ENCODE measurements at places on chromosomes 11 and 22.

DNA sequence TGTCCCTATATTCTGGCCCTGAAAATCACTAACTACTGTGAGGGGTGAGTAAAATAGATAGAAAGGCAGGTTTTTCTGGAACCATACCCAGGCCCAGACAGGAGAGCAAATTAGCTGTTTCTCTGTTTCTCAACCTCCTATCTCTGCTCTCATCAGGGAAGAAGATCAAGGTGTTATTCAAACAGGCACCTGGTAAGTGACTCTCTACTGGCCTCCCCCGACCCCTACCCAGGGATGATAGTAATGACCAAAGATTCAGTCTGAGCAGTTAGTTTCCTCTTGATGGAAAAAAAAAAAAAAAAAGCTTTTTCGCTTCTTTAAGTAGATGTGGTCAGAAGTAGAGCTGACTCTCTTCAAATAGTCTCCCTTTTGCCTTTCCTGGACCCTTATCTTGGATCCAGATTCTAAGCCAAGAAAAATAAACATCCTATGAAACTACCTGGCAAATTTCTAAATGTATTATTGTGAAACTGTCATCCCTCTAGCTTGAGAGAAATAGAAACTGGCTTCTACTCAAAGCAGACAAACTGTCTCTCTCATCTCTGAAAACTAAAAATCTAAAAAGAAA, 9.9 kb downstream of the LRRC4C start:
- DNase-seq: no peak

GRCh38 chr11:97461044-97461880, 1071.4 kb downstream of the JRKL start:
- DNase-seq: no peak

- DNase-seq: no peak
Measured at GRCh38 chr11:61290905-61291690, 4.0 kb downstream of the VWCE start.

DNA sequence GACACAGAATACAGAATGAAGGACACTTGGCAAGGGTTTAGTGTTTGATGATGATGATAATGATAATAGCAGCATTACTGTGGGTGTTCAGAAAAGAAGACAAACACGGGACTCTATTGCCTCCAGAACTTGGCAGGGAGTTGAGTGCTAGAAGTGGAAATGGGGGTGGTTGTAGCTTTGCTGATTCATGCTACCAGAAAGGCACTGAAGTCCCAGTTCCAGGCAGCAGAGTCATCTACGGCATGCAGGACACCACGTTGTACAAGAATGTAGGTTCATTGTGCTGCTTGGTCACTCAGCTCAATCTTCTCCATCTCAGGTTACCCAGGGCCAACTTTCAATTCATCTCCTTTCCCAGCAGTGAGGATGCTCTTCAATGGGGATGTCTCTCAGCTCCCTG, 115.7 kb downstream of the NTM start:
- no peak for DNase-seq

DNA sequence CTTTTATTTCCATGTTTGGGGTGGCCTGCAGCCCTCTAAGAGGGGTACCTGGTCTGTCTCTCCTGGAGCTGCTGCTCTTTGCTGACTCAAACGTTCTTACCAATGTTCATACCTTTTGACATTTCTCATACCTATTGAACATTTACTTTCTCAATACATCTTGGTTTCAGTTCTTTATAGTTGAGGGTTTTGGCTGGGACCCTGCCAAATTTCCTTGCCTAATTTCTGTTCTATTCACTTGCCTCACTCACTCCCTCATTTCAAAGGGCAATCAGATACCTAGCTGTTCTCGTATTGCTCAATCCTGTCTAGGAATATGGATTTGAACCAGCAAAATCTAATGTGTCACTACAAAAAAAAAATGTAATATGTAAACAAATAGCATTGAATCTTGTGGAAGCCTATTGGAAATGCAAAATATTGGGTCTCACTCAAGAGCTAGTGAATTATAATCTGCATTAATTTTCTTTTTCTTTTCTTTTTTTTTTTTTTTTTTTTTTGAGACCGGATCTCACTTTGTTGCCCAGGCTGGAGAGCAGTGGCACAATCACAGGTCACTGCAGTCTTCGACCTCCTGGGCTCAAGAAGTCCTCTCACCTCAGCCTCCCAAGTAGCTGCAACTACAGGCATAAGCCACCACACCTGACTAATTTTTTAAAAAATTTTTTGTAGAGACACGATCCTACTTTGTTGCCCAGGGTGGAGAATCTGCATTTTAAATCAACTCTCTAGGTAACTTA, 7.5 kb downstream of the OR6M1 start:
- DNase-seq: no peak

- DNase-seq: no peak
Measured at GRCh38 chr11:91731051-91731450, 493.6 kb upstream of the FAT3 start.

- DNase-seq: no peak
Measured at GRCh38 chr22:45430871-45431270, 17.4 kb downstream of the RIBC2 start.

DNA sequence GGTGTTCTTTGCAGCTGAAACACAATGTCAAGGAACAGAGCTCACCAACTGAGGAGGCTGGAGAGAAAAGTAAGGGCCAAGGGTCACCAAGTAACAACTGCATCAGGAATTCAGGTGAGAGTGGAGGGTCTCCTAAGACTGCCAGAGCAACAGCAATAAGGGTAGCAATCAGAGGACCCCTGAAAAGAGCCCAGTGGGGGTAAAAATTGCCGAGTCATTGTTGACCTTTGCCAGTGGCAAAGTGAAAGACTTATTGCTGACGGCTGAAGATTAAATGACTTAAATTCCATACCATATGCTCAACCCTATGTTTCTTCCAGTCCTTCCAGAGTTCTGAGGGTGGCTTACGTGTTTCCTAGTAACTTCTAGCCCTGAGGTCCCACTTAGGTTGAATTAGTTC, 51.9 kb upstream of the ARHGAP42 start:
- no peak for DNase-seq

- DNase-seq: no peak
Measured at GRCh38 chr22:19207884-19208283, 29.3 kb upstream of the SLC25A1 start.

DNA sequence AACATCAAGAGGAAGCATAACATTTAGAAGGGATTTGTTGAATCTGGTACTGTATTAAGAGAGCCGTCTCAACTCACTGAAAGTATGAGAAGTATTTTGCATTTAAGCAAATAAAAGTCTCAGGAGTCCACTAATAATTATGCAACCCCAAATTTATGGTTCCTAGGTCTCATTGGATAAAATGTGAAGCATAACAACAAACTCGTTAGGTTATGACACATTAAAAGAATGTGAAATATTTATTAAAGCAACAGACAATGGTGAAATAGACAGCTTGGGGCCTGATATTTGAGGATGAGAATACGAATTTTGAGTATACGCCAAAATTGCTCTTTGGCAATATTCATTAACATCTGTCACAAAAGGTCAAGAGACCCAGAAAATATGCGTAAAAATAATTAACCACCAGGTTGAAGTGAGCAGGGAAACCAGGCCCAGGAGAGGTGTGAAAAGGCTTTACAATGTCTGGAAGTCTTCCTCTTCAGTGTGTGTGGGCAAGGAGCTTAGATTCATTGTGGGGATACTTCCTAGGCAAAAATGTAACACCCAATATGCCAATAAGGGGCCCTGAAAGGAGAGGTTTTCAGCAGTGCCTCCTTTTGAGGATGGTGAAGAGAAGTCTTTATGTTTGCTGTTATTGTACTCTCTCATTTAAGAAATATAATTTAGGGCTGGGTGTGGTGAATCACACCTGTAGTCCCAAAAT, 89.2 kb downstream of the FDX1 start:
- DNase-seq: no peak

DNA sequence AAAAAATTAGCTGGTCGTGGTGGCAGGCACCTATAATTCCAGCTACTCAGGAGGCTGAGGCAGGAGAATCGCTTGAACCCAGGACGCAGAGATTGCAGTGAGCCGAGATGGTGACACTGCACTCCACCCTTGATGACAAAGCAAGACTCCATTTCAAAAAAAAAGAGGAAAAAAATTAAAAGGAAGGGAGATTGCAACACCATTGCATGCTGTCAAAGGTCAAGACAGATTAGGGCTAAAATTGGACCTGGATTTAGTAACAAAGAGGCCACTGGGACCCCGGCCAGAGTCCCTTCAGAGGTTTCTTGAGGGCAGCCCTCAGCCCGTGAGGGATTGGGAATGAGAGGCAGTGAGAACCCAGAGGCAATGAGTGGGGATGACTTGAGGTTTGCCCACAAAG, 8.2 kb upstream of the MAFF start:
- no peak for DNase-seq

- peak; percentile 29 for DNase-seq
Measured at GRCh38 chr22:36197514-36198146, 4.0 kb downstream of the APOL4 start.

GRCh38 chr22:42895541-42895981, 38.5 kb upstream of the ARFGAP3 start:
- DNase-seq: no peak

GRCh38 chr22:40021401-40022000, 26.7 kb downstream of the FAM83F start:
- no peak for DNase-seq

GRCh38 chr11:75565221-75565814, 3.3 kb downstream of the SERPINH1 start:
- no peak for DNase-seq

DNA sequence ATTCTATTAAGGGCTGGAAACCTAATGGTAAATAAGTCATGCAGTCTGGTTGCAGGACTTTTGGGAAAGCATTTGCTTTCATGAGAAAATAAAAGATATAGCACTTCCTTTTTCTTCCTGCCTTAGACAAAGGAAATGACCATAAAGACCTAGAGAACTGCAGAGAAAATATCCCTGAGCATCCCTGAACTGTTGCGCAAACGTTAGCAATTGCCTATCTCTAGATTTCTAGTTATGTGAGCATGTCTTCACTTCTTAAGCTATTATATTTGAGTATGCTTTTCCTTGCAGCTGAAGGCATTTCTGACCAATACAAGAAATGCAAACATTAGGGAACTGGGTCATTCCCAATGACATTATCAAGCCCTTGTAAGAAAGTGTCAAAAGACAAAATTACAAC, 110.6 kb downstream of the KIF18A start:
- no peak for DNase-seq

DNA sequence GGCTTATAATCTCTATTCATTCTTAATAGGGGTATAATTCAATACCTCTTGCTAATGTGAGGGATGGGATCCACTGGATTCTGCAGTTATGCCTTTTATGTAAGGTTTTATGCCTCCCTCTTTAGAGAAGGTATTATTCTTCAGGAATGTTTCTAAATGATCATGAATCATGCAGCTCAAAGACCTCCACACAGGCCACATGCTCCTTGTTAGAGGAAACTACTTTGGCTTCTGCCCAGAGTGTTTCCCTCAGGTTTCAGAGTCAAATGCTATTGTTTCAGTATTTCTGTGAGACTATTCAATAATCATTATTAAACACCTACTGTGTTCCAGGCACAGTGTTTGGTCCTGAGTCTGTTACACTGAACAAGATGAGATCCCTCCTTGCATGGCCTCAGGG, 115.9 kb downstream of the RAB38 start:
- DNase-seq: no peak

- no peak for DNase-seq
Measured at GRCh38 chr11:1193326-1194230, 29.3 kb upstream of the MUC5B start.

- no peak for DNase-seq
Measured at GRCh38 chr11:20002312-20003216, 157.7 kb downstream of the DBX1 start.

- DNase-seq: no peak
Measured at GRCh38 chr11:102192349-102193066, 82.3 kb downstream of the YAP1 start.

DNA sequence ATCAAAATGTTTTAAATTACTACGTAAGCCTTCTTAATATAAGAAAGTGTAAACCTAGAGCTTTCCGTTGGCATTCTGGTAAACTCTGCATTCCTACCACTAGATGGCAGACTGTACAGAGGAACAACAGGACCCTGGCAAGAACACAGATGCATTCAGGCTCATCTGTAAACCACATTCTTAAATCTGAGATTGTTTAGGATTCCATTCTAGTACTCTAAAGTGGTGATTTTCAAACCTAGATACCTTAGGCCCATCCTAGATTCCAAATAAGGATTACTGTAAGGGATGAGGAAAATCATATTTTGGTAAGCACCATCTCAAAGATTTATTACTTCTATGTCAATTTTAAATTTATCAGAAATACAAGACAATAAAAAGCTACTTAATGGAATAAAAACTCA, 26.9 kb downstream of the PICALM start:
- DNase-seq: peak; percentile 66

Measured in neural crest cell (in vitro differentiated cells).